ENCODE measurements at places on chromosomes 4 and X. TPM values are rescaled to one million over a fixed set of nuclear protein-coding genes. Genes with fewer than 3 reads are reported as not detected.

MTMR8 gene
- 2.1 TPM for total RNA-seq

NPY2R gene
- total RNA-seq = not detected

ARAP2 gene
- 0.85 TPM for total RNA-seq

APLN gene
- total RNA-seq = 0.72 TPM

AR gene
- total RNA-seq = 2.9 TPM

SLC10A4 gene
- total RNA-seq = 9.3 TPM

PCDH10 gene
- 0.08 TPM for total RNA-seq

MAGEC1 gene
- 0.15 TPM for total RNA-seq

SRPX2 gene
- 4.8 TPM for total RNA-seq

USP26 gene
- not detected for total RNA-seq

ARX gene
- total RNA-seq = 0.49 TPM

ETDA gene
- not detected for total RNA-seq
